ENCODE measurements at places on chromosomes 3 and 15.

GRCh38 chr3:18241837-18242236, 183.3 kb downstream of the SATB1 start:
- no peak for DNase-seq

- no peak for DNase-seq
Observed at GRCh38 chr15:83470887-83471286, 23.7 kb downstream of the SH3GL3 start.

DNA sequence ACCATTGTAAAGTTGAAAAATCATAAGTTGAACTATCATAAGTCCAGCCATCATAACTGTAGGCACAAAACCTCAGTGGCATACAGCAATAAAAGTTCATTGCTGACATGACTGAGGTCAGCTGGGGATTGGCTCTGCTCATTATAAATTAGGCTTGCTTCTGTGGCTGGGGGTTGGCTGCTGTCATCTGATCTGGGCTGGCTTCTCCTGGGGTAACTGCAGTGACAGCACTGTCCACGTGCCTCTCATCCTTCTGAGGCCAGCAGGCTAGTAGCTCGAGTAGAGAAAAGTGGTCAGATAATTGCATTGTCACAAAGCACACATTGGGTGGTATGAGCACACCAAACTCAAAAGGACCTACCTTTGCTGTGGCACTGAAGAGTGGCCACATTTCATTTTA, 31.3 kb downstream of the CMTM7 start:
- no peak for DNase-seq

GRCh38 chr3:197709135-197709534, 27.6 kb downstream of the RUBCN start:
- DNase-seq, result no peak

- DNase-seq, result no peak
Observed at GRCh38 chr3:189303584-189303983, 131.8 kb downstream of the TPRG1 start.

DNA sequence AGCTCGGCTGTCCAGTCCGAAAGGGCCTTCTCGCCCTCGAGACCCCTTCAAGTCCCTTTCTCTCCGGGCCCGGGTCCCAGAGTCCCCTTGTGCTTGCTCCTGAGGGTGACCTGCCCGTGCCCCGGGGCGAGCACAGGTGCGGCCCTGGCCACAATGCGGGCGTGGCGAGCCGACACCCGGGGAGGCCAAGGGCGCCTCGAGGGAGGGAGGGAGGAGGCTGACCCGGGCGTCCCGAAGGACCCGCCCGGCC, 810 bp upstream of the MEF2A start:
- DNase-seq, result no peak

DNA sequence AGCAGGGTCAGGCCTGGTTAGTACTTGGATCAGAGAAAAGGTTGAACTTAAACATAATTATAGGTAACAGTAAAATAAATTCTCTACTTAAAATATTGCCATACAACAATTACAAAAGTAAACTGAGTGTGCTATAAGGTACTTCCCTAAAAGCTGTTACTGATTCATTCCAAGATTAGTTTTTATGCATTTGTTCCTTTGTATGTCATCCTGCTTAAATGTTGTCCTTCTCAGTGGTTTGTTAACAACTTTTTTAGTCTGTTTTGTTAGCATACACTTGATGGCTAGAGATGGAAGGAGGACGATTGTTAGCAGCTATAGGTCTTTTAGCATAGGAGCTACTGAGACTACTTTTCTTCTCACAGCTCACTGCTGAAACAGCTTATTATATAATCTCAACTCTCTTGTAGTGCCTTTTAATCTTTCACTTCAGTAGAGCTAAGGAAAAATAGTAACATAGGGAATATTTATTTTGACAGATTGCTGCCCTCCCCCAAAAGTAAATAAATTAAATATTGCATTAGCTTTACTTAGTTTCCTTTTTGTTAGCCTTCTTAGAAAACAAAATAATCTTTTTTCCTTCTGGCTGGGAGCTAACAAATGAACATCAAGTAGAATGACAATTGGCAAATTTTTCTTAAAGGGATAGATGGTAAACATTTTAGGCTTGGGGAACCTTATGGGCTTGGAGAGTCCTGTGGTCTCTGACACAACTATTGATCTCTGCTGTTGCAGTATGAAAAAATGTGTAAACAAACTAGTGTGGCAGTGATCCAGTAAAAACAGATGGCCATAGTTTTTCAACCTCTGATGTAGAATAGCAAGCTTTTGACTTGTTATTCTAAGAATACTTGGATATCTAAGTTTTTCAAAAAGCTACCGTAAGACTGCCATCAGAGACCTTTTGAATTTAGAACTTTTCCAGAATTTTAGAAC, 39.5 kb downstream of the USP8 start:
- no peak for DNase-seq

- DNase-seq, result no peak
Observed at GRCh38 chr15:33112541-33113105, 81.9 kb downstream of the FMN1 start.

DNA sequence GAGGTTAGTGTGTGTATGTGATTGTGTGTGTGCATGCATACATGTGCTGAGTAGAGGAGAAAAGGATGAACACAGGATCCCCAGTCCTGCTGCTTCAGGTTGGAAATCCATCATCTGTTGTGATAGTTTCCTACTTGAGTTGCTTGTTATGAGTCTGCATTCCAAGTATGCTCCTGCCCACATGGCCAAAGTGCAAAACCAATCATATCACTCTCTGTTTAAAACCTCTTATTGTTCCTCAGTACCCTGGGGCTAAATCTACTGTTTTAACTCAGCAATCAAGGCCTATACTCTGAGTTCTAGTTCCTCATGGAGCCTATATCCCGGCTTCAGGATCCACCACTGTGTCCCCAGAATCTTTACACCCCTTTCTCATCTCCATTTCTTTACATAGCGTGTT, 139.9 kb upstream of the TLE3 start:
- no peak for DNase-seq

GRCh38 chr3:125055331-125055912, 375 bp downstream of the HEG1 start:
- peak; percentile 31 for DNase-seq

DNA sequence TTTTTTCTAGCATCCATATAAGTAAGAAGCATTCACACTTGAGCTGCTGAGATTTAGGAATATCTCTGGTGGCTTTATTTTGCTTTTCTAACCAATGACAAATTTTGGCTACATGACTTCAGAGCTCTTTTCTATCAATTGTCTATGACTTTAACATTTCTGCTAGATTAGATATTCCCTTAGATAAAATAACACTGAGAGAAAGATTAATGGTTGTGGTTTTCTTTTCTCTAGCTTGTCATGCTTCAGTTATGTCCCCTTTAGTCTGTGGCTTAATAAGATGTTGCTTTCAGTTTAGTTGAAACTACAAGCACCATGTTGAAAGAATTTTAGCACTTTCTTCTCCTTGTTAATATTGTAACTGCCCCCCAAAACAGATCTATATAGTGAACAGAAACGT, 665.6 kb upstream of the CCDC54 start:
- DNase-seq, result peak; percentile 50

DNA sequence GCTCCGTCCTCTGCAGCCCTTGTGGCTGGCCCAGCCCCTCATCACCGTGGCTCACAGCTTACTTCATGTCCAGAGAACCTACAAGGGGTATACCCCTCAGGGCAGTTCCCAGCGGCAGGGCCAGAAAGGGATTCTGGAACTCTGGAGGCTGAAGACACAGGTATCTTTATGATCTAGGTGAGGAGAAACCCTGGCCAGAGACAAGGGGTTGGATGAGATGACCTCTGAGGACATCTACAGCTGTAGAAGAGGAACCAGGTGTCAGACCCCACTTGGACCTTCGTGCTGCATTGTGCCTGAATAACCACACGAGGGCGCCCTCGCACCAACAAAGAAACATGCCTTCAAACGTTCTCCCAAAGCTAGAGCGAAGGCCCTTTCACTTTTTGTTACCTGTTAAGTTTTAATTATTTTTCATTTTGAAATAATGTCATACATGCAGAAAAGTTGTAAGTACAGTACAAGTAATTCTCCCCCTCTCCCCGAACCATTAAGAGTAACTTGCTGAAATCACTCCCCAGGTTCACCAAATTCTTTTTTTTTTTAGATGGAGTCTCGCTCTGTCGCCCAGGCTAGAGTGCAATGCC, 118.7 kb upstream of the SMAD3 start:
- peak; percentile 83 for DNase-seq

GRCh38 chr3:138914870-138915502, 32.0 kb downstream of the FOXL2 start:
- DNase-seq, result peak; percentile 86

- no peak for DNase-seq
Observed at GRCh38 chr3:171266740-171267073, 193.5 kb downstream of the TNIK start.

- DNase-seq, result no peak
Observed at GRCh38 chr3:6779140-6779539, 81.8 kb upstream of the GRM7 start.

DNA sequence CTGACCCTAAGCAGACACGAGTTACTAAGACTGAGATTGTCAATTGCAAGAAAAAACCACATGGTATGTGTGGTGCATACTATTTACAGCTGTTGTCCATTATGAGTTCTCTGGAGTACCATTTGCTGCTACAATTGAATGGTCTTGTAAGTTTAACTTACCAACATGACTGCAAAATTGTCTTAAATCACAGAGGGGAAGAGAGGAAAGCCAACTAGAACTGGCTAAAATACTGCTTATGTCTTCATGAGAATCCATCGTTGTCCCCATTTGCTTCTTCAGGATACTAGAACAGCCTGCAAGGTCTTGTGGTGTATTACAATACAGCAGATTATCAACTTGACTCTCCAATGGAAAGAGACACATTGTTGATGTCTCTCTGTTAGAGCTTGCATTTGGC, 313.2 kb downstream of the AGBL1 start:
- no peak for DNase-seq

DNA sequence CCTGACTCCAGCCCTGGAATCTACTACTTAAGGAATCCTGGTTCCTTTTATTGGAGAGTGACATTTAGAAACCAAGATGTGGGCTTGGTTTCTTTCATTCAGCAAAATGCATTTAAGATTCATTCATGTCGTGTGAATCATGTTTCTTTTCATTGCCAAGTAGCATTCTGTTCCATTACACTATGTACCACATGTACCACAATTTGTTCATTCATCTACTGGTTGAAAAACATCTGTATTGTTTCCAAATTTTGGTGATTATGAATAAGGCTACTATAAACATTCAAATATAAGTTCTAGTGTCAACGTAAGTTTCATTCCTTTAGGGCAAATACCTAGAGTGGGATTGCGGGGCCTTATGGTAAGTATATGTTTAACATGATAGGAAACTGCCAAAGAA, 264.2 kb downstream of the VPS13C start:
- peak; percentile 11 for DNase-seq

DNA sequence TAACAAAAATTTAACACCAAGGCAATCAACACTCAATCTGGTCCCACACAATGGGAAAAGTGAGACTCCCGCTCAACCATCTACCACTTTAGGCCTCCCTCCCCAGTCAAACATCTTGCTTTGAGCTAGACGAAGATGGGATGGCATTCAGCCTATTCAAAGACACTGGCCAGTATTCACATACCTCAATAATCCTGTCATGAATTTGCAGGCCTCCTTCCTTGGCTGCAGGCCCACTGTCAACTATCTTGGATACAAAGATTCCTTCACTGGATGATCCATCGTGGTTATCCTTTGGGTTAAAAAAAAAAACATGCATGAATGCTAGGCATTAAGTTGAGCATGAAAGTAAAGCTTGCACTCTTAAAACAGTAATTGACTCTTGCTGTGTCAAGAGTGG, 22.6 kb downstream of the PDZRN3 start:
- DNase-seq, result no peak

GRCh38 chr3:130506031-130506430, 10.9 kb upstream of the COL6A6 start:
- no peak for DNase-seq

DNA sequence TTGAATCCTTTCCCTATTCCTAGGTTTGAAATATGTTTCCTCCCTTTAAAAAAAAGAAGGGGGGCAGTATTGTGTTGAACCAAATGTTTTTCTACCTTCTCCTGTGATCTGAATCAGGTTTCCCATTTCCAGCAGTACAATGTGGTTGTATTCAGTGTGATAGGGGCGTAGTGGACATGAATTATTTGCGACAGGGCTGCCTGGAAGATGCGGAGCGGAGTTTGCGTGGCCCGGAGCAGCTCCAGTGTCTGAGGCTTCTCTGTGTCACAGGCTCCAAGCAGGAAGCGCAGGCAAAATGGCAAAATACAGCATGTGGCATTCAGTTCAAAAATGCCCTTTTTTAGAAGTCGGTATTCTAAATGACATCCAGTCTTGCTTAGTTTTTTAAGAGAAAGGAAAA, 154.4 kb downstream of the PGPEP1L start:
- peak; percentile 92 for DNase-seq

- DNase-seq, result no peak
Observed at GRCh38 chr3:60303160-60303559, 948.1 kb downstream of the FHIT start.

DNA sequence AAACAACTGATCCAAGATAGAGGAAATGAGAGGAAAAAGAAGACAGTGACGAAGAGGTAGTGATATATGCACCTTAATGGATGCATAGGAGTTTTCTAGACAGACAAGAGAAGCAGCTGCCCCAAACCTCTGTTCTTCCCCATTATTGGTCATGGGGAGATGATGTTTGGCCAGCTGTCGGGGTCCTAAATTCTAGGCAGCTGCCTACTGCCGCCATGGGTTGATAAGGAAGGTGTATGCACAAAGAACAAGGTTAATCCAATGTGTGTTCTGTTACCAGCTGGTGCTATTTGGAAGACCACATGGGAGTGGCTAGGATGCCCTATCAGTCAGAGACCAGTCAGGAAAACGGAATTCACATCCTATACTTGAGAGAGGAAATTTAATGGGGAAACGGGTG, 47.4 kb downstream of the NTRK3 start:
- no peak for DNase-seq

DNA sequence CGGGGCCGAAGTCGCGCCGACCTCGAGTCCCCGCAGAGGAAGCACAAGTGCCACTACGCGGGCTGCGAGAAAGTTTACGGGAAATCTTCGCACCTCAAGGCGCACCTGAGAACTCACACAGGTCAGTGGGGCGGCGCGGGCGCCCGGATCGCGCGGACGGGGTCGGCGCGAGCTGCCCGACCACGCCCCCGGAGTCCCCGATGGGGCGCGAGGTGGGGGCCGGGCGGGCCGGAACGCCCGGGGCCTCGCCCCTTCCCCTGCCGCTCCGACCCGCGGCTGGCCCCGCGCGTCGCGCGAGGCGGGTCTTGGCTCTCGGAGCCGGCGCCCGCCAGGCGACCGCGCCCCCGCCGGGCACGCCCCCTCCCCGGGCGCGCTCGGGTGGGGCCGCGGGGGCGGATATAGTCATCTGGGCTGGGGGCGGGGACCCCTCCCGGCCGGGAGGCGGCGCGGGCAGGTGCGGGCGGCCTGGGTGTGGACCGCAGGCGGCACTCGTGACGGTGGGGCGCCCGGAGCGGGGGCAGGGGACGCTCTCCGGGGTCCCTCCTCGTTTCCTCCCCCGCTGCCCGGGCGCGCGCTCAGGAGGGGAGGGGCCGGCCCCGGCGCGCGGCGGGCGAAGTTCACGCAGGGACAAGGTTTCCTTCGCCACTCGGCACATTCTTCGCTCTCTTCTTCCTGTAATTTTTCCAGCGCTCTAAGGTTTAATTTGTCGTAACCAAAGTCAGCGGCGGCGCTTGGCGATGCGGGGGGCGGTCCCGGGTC, 1.2 kb downstream of the KLF13 start:
- peak; percentile 63 for DNase-seq
